DMS 273 treated with DMSO at 0.1 percent for 48 hours (cell line): ENCODE measurements at places on chromosomes 6 and 20.

- DNase-seq, result no peak
Observed at GRCh38 chr6:145373826-145374225, 361.5 kb downstream of the EPM2A start.

- no peak for DNase-seq
Observed at GRCh38 chr6:74577619-74578018, 628.2 kb downstream of the COL12A1 start.

DNA sequence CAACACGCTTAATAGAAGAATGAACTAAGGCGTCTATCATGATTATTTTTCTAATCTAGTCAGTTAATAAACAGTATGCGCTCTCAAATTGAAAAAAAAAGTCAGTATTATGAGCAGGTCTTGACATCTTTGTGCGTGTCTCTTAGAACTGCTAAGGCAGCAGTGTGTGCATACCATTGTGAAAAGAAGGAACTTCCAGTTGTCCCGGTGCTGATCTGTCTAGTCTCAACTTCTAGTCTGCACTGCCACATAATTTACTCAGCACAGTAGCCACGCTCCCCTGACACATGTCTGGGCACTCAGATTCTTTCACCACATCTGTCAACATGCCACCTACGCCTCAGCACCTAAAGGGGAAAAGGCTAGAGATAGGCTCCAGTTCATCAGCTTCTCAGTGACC is 61.1 kb upstream of the SPDEF start:
- DNase-seq, result no peak

GRCh38 chr20:57229490-57229889 is 37.0 kb downstream of the BMP7 start:
- DNase-seq, result no peak

DNA sequence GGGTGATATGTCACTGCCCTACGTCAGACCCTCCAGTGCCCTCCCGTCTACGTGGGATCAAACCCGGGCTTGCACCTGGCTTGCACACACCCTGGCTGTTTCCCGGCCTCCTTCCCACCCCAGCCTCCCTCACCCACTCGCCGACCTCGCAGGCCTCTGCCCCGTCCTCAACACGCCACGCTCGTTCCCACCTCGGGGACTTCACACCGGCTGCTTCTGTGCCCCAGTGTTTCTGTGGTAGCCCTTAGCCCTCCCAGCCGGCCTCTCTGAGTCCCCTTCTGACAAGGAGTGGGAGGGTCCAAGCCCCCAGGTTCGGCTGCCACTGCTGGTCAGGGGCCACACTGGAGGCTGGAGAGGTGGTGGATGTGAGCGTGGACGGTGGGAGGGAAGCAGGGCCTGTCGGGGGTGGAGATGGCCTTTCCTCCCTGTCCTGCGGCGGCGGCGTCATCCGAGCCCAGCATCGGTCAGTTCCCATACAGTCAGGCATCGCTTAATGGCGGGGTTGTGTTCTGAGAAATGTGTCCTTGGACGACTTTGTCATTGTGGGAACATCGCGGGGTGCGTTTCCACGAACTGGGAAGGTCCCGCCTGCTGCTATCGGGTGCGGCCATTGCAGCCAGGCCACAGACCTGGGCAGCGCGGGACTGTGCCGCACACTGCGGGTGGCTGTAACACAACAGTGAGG is 11.4 kb upstream of the KIF25 start:
- no peak for DNase-seq
